ENCODE measurements at places on chromosomes 5 and 9.

DNA sequence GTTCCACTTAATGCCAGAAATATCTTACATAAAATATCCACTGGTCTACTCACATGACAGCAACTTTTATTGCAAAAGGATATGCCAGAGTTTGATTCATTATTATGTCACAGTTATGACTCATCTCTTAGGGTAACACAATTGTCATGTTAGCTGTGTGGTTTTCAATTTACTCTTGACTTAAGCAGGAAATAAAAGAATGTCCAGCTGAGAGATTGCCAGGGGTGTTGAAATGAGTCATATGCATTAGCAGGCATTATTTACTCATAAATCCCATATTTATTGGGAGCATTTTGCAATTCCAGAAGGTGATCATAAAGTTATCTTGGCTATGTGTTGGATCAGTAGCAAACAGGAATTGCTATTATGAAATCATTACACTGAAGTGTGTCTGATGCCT lies 1164.6 kb upstream of the CDH18 start:
- no peaks in the 10 kb centered on the region for H3K27me3 ChIP-seq
- no peak overlapping the region for H3K27ac ChIP-seq
- no peak for DNase-seq

- H3K4me3 ChIP-seq, result no peak overlapping the region
- no peak overlapping the region for H3K27ac ChIP-seq
- no peaks in the 10 kb centered on the region for H3K36me3 ChIP-seq
These were observed 164.1 kb upstream of the SEMA6A start for GRCh38 chr5:116738615-116739261.

DNA sequence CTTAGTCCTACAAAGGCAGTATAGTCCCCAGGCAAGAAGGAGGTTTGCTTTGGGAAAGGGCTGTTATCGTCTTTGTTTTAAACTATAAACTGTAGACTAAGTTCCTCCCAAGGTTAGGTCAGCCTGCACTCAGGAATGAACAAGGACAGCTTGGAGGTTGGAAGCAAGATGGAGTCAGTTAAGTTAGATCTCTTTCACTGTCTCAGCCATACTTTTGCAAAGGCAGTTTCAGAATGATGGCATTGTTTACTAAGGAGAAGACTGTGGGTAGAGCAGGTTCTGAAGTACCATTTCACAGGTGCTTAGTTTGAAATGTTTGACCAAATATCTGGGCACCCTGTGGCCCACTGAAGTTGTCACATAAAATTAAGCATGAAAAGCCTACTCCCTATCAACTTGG lies 19.4 kb downstream of the SNX24 start:
- H3K36me3 ChIP-seq, result peaks cover 2% of the 10 kb centered on the region
- H3K27ac ChIP-seq, result no peak overlapping the region
- no peak for DNase-seq
- no peaks in the 10 kb centered on the region for H3K27me3 ChIP-seq
- H3K4me3 ChIP-seq, result no peak overlapping the region

DNA sequence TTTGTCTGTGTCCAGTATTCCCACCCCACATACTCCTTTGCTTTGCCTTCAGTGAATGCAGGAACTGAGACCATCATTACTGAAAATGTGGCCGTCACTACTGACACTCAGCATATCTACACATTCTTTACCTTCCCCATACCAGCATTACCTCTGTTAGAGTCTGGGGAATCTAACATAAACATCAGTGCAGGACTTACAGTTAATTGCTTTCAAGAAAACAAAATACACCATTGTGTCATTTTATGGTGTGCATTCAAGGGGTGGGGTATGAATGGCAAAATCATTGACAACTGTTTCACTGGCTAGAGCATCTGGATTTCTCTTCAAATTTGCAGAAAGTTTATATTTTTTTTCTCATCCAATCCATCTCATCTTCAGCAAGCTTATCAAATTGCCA lies 731.4 kb upstream of the RIOK2 start:
- H3K4me1 ChIP-seq, result no peaks in the 10 kb centered on the region
- H3K4me3 ChIP-seq, result no peak overlapping the region
- no peaks in the 10 kb centered on the region for H3K36me3 ChIP-seq
- H3K27me3 ChIP-seq, result no peaks in the 10 kb centered on the region
- H3K27ac ChIP-seq, result no peak overlapping the region

- H3K36me3 ChIP-seq, result no peaks in the 10 kb centered on the region
- no peaks in the 10 kb centered on the region for H3K4me1 ChIP-seq
- H3K4me3 ChIP-seq, result no peak overlapping the region
- H3K27me3 ChIP-seq, result no peaks in the 10 kb centered on the region
- no peak overlapping the region for H3K27ac ChIP-seq
These were observed 139.2 kb upstream of the TRIM32 start for GRCh38 chr9:116547729-116548426.

DNA sequence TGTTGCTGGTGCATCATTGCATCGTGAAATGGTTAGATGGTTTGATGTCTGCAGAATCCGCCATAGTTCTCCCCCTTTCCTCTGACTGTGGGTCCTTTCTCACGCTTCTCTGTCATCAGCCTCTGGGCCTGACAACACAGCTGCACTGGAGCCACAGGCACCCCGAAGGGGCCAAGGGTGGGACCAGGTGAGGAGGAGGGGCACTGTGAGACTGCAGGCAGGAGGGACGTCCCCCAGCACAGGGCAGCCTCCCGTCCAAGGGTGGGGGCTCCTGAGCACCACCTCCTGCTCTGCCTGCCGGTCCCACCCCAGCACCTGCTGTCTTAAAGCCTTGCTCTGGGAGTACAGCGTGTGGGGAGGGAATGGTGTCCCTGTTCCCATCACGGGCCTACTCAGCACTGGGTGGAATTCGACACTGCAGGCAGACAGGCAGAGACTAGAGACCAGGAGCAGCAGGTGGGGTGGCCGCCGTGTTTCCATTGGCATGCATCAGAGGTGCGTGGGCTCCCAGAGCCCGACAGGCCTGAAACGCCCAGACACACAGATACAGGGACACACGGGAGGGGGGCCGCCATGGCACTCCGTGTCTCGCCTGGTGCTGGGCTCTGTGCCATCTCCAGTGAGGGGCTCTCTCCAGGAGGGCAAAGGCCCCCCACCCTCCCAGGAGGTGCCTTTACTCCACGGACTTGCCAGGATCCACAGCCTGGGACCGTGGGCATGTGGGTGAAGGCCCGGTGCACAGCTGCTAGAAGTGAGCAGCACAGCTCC lies 15.0 kb downstream of the CACNA1B start:
- no peak for DNase-seq
- no peaks in the 10 kb centered on the region for H3K27me3 ChIP-seq
- H3K36me3 ChIP-seq, result no peaks in the 10 kb centered on the region
- no peak overlapping the region for H3K4me3 ChIP-seq
- no peaks in the 10 kb centered on the region for H3K4me1 ChIP-seq
- H3K27ac ChIP-seq, result no peak overlapping the region

DNA sequence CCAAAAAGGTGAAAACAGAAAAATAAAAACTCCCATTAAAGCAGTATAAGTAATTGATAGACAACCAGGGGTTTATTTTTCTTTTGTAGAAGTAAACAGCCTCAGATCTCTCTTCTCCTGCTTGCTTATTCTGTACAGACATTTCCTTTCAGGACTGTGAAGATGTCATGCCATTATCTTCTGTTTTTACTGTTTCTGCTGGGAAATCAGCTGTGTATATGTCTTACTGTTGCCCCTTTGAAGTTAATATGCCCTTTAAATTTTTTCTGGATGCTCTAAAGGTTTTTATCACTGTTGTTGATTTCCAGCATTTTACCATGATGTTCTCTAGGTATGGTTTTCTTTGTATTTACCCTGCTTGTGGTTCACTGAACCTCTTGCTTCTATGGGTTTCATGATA lies 199.5 kb downstream of the NXNL2 start:
- no peak for DNase-seq
- no peak overlapping the region for H3K27ac ChIP-seq
- no peak overlapping the region for H3K4me3 ChIP-seq
- no peaks in the 10 kb centered on the region for H3K4me1 ChIP-seq
- H3K36me3 ChIP-seq, result peaks cover 1% of the 10 kb centered on the region

GRCh38 chr5:150153957-150154617 lies 1.6 kb downstream of the PDGFRB start:
- DNase-seq, result no peak
- peaks cover 9% of the 10 kb centered on the region for H3K4me1 ChIP-seq
- H3K27ac ChIP-seq, result no peak overlapping the region
- H3K27me3 ChIP-seq, result peaks cover 44% of the 10 kb centered on the region
- H3K36me3 ChIP-seq, result peaks cover 2% of the 10 kb centered on the region

GRCh38 chr5:90055831-90056328 lies 353.7 kb downstream of the CETN3 start:
- no peaks in the 10 kb centered on the region for H3K27me3 ChIP-seq
- no peaks in the 10 kb centered on the region for H3K4me1 ChIP-seq
- no peaks in the 10 kb centered on the region for H3K36me3 ChIP-seq
- no peak overlapping the region for H3K27ac ChIP-seq
- no peak for DNase-seq
- no peak overlapping the region for H3K4me3 ChIP-seq

GRCh38 chr5:129912601-129913255 lies 8.5 kb downstream of the CHSY3 start:
- H3K36me3 ChIP-seq, result no peaks in the 10 kb centered on the region
- no peak for DNase-seq
- no peak overlapping the region for H3K27ac ChIP-seq
- H3K4me1 ChIP-seq, result no peaks in the 10 kb centered on the region
- peaks cover 25% of the 10 kb centered on the region for H3K27me3 ChIP-seq

- DNase-seq, result no peak
- H3K36me3 ChIP-seq, result no peaks in the 10 kb centered on the region
- no peaks in the 10 kb centered on the region for H3K4me1 ChIP-seq
- H3K27ac ChIP-seq, result no peak overlapping the region
These were observed 288.3 kb upstream of the CDH18 start for GRCh38 chr5:20276061-20276958.

GRCh38 chr9:69985971-69986370 lies 57.7 kb upstream of the MAMDC2 start:
- H3K4me1 ChIP-seq, result peaks cover 2% of the 10 kb centered on the region
- H3K4me3 ChIP-seq, result no peak overlapping the region
- no peaks in the 10 kb centered on the region for H3K36me3 ChIP-seq
- H3K27me3 ChIP-seq, result peaks cover 35% of the 10 kb centered on the region
- H3K27ac ChIP-seq, result no peak overlapping the region

DNA sequence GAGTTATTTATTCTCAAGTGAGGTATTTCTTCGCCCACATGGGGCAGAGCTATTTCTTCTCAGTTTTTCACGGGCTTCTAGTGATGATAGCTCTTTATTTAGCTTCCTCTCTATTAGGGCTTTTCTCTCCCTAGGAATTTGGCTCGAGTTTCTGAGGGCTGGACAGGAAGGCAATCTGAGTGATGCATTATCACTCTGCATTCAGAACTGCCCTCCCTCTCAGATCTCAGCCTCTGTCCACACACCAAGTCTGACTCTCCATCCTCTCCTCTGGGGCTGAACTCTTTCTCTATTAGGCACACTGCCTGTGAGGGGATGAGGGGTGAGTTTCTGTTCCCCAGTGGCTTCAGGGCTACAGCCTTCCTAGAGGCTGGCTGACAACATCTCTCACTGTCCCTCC lies 14.9 kb upstream of the SCAMP1 start:
- no peaks in the 10 kb centered on the region for H3K4me1 ChIP-seq
- H3K27ac ChIP-seq, result no peak overlapping the region
- peaks cover 2% of the 10 kb centered on the region for H3K36me3 ChIP-seq
- peaks cover 15% of the 10 kb centered on the region for H3K27me3 ChIP-seq
- H3K4me3 ChIP-seq, result no peak overlapping the region

DNA sequence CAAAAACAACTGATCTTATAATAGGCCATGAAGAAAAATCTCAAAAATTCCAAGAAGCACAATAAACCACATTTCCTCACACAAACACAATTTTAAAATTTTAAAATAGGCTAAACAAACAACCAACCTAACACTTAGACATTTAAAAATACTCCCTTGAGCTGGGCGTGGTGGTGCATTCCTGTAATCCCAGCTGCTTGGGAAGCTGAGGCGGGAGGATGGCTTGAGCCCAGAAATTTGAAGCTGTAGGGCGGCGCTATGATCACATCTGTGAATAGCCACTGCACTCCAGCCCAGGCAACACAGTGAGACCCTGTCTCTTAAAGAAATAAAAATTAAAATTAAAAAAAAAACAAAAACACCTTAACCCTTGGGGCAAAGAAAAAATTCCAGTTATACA lies 36.9 kb upstream of the TESK1 start:
- H3K36me3 ChIP-seq, result peaks cover 3% of the 10 kb centered on the region
- no peak overlapping the region for H3K27ac ChIP-seq
- H3K4me1 ChIP-seq, result peaks cover 17% of the 10 kb centered on the region
- H3K4me3 ChIP-seq, result no peak overlapping the region
- no peak for DNase-seq

DNA sequence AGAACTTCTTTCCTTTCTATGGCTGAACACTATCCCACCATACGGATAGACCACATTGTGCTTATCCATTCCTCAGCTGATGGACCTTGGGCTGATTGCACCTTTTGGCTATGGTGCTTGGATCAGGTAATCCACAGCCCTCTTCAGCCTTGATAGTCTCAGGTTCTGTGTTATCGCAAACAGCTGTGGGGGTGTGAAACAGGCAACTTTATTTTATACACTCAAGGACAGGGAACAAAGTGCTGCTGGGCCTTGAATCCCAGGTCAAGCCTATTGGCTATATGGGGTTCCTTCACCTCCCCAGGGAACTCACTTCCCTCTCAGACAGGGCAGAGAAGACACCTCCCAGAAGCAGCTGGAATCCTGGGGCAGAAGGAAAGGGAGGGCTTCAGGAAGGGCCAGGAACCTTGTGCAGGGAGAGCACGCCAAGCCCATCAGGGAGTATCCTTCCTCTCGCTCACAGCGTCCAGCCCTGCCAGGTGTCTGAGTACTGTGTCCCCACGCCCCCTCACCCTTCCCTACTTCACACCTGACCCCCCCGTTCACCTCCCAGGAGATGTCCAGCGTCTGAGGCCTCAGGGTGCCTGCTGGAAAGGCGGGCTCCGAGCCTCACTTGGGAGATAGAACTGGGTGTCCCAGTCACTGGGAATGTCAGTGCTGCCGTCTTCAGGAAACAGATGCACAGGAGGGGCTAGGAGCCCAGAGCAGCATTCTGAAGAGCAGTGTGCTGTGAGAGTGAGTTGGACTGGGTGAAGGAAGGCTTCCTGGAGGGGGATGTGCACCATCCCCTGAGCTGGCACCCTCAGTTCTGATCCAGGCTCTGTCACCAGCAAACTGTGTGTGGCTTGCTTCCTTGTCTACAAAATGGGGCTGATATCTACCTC lies 32.8 kb downstream of the AFAP1L1 start:
- peaks cover 27% of the 10 kb centered on the region for H3K27me3 ChIP-seq
- H3K4me1 ChIP-seq, result no peaks in the 10 kb centered on the region
- H3K27ac ChIP-seq, result no peak overlapping the region
- peaks cover 2% of the 10 kb centered on the region for H3K36me3 ChIP-seq

- H3K36me3 ChIP-seq, result no peaks in the 10 kb centered on the region
- no peak for DNase-seq
- no peak overlapping the region for H3K4me3 ChIP-seq
- peaks cover 6% of the 10 kb centered on the region for H3K4me1 ChIP-seq
- H3K27ac ChIP-seq, result no peak overlapping the region
These were observed 11.7 kb upstream of the OR1N1 start for GRCh38 chr9:122538757-122539156.

- peaks cover 9% of the 10 kb centered on the region for H3K27me3 ChIP-seq
- H3K36me3 ChIP-seq, result no peaks in the 10 kb centered on the region
- DNase-seq, result no peak
- no peak overlapping the region for H3K27ac ChIP-seq
These were observed 195.6 kb upstream of the RAI14 start for GRCh38 chr5:34460496-34460895.
